NCI-H446 (cell line): ENCODE measurements at places on chromosomes 6 and 20.
A peak's percentile ranks its signal among the peaks of the same experiment; 100 is the strongest.

GRCh38 chr20:23873370-23874015 is 6.1 kb downstream of the CST5 start:
- no peak for DNase-seq

- DNase-seq = no peak
These were observed 61.7 kb downstream of the PYGB start for GRCh38 chr20:25309395-25310267.

GRCh38 chr6:124090491-124090890 is 286.8 kb downstream of the NKAIN2 start:
- no peak for DNase-seq

DNA sequence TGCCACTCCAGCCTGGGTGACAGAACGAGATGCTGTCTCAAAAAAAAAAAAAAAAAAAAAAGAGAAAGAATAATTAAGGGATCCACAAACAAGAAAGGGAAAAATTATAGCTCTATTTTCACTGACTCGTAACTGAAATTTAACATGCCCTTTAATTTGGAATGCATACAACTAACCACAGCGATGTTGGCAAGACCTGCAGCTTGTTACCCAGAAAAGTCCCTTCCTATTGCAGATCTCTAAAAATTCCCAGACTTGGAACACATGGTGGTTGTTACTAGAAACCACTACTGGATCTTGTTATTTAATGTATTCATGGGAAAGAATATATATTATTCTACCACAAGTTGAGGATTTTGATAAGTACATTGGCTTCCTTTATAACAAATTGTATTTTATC is 27.8 kb upstream of the SMIM28 start:
- no peak for DNase-seq

GRCh38 chr6:136201732-136202131 is 48.4 kb downstream of the MTFR2 start:
- DNase-seq = no peak

DNA sequence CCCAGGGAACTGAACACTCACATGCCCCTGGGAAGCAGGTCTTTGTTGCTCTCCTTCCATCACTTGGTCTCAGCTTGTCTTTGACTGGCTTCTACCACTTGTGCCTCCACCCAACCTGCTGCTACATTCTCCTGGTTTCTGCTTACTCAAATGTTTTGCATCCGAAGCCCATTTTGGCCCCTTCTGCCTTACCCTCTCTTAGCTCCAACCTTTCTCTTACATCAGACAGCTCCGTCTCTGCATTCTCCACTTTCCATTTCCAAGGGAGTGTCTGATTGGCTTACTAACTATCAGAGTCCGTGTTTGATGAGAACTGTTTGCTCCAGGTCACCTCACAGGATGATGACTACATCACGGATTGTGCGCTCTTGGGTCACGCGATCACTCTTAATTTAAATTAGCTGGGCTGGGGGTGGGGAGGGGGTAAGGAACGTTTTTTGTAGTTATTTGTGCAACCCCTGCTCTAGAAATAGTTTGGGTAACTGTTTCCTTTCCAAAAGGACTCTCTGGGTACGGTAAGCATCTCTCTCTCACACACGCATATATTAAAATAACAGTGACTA is 844 bp upstream of the ABRACL start:
- peak; percentile 20 for DNase-seq

- no peak for DNase-seq
These were observed 152.7 kb upstream of the ENPP5 start for GRCh38 chr6:46323312-46323965.

- peak; percentile 99 for DNase-seq
These were observed 70.2 kb downstream of the HFE start for GRCh38 chr6:26157251-26158075.

GRCh38 chr6:56255349-56255748 is 8.0 kb upstream of the COL21A1 start:
- no peak for DNase-seq

GRCh38 chr20:13009682-13010406 is 1.1 kb downstream of the SPTLC3 start:
- DNase-seq = no peak

- DNase-seq = no peak
These were observed 747.7 kb upstream of the ADGRB3 start for GRCh38 chr6:67887419-67887746.

DNA sequence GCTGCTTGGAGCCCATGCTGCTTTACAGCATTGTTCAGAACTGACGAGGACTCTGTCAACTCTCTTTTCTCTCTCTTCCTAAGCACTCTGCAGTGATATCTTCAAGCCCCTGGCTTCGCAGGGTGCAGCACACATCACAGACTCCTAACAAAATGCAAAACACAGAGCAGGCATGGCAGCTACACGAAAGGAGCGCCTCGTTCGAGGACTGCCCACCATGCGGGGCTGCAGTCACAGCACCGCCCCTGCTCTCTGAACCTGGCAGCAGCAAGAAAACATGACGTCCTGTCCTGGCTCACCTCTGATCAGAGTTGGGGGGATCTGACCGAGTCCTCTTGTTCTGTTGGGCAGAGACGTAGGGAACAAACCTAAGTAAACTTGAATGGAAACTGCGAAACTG is 281.7 kb downstream of the CDH26 start:
- no peak for DNase-seq

DNA sequence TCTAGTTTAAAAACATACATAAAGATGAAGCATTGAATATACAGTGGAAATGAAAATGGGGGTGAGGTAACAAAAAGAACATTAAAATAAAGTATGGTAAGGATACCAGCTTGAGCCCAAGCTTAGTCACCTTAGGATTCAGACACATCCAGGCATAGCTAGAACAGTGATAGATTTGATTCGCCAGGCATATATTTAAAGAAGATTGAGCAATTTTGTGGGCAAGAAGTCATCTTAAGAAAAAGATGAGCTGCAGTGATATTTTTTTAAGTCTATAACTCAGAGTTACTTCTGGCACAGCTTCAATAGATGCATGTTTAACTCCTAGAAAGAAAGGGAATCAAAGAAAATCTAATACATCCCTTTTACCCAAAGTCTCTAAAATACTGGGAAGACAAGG is 97.9 kb downstream of the BMP5 start:
- DNase-seq = no peak

DNA sequence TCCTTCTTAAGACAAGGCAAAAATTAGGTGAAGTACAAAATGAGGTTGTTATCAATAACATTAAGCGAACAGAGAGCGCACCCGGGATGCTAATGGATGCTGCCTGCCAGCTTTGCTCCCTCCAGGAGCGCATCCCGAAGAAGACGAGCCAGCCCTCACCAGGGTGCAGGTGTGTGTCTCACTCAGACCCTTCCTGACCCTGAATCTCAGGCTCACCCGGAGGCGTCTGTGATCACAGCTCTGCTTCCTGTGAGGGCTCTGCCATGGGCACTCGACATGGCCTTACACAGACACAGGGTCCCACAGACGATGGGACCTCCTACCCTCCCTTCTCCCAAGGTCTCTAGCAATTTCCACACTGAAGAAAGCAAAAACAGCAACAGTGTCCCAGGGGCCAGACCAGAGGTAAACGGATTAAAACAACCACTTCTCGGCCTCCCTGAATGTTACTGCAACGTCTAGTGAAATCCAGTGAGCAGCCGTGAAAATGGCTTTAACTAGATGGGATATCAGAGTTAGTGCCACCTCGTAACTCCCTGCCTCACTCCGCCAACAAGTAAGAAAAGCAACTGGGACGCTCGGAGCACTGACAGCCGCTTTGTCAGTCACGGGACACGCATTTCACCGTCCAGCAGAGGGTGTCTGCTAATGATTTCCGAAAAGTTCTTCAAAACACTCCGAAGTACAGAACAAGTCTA is 11.7 kb downstream of the ZBTB46 start:
- no peak for DNase-seq

DNA sequence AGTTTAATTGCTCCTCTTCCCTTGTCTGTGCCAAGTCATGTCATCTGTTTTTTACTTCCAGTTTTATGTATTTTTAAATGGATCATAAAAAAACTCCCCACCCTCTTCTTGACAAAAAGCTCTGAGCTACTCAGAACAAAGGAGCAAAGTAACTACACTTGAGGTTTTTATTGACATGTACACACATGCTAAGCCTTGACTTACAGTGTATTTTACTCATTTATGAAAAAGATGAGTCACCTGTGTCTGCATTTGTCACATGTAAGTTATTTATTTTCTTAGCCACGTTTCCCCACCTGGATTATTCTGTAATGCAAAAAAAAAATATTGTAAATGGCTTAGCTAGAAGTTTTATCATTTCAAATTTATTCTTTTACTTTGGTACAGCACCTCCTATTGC is 628.8 kb upstream of the SLC35B3 start:
- no peak for DNase-seq

DNA sequence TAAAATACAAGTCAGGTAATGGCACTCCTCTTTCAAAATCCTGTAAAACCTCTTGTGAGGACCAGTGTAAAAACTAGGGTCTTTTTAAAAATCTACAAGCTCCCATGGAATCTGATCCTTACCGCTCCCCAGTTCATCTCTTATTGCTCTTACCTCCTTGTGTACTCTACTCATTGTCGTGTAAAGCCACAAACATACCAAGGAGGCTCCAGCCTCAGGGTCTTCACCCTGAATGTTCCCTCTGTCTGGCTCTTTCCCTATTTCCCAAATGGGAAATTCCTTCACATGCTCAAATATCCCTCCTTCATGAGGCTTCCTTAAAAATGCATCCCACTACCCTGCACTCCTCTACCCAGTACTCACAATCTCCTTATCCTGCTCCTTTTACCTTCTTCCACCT is 67.1 kb downstream of the TASP1 start:
- DNase-seq = no peak

DNA sequence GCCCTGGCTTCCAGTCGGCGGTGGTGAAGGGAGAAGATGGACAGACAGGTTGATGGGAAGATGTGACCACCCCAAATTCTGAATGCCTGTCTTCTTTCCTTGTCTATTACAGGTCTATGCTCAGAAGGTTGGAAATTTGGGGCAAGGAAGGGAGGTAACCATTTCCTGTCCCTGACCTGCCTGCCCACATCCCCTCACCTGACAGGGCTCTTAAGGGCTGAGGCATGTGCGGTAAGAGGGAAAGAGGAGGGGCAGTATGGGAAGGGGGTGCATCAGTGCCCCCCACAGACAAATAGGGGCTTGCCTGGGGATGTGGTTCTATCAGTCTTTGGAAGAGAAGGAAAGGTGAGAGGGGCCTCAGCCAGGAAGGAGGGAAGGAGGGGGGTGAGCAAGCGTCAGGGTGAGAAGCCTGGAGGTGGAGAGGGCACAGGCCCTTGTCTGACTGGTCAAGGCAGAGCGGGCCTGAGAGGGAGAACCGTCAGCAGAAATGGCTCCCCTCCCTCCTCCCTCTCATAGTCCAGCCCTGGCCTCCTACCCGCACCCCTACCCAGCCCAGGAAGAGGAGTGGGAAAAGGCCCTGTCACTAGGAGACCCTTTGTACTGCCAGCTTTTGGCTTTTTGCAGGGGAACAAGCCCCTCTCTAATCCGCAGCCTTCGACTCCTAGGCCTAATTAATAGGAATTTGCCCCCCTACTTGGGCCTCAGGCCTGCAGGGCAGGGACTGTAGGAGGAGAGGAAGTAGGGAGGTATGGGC is 104.4 kb upstream of the FOXP4 start:
- DNase-seq = no peak

DNA sequence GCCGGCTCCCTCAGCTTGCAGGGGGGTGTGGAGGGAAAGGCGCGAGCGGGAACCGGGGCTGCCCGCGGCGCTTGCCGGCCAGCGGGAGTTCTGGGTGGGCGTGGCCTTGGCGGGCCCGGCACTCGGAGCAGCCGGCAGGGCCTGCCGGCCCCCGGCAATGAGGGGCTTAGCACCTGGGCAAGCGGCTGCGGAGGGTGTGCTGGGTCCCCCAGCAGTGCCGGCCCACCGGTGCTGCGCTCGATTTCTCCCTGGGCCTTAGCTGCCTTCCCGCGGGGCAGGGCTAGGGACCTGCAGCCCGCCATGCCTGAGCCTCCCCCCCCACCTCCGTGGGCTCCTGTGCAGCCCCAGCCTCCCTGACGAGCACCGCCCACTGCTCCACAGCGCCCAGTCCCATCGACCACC is 514.5 kb upstream of the GJE1 start:
- no peak for DNase-seq

GRCh38 chr6:132445201-132445951 is 44.1 kb upstream of the MOXD1 start:
- no peak for DNase-seq
